ENCODE measurements at places on chromosomes 16 and 17.

- DNase-seq = no peak
Measured at GRCh38 chr16:29192329-29193247, 207.7 kb downstream of the LAT start.

GRCh38 chr16:88423448-88423850 is 29.6 kb upstream of the ZFPM1 start:
- DNase-seq = no peak

DNA sequence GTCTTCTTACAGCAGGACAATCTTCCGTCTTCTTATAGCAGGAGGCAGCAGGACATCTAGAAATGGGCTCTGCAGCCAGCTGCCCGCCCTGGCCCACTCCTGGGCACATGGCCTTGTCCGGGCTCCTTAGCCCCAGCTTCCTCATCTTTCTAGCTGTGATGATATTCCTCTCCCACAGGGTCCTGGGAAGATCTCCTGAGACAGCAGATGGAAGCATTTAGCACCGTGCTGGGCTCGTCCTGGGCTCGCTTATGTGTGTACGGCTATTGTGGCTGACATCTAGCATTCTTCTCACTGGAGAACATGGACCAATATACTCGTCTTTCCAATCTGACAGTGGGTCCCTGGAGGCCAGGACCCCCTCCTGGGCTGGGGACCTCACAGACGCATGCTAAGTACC is 48.5 kb downstream of the TIMM22 start:
- no peak for DNase-seq

DNA sequence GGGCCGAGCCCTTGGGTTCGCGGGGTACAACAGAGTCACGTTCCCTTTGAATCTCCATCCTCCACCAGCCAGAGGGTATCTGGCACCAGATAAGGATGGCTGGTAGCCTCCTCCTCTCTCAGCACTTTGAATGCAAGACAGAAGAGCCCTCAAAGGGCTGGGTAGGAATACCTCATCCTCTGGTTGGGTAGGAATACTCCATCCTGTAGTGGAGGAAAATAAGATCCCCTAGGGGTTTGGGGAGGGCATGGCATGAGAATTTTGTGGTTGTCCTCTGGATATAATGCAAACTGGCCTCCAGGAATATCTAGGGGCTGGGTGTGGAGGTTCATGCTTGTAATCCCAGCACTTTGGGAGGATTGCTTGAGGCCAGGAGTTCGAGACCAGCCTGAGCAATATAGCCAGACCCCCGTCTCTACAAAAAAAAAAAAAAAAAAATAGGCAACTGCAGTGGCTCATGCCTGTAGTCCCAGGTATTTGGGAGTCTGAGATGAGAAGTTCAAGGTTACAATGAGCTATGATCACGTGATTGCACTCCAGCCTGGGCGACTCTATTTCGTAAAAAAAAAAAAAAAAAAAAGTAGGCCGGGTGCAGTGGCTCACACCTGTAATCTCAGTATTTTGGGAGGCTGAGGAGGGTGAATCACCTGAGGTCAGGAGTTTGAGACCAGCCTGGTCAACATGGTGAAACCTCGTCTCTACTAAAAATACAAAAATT is 2.7 kb downstream of the IGFBP4 start:
- DNase-seq = no peak

DNA sequence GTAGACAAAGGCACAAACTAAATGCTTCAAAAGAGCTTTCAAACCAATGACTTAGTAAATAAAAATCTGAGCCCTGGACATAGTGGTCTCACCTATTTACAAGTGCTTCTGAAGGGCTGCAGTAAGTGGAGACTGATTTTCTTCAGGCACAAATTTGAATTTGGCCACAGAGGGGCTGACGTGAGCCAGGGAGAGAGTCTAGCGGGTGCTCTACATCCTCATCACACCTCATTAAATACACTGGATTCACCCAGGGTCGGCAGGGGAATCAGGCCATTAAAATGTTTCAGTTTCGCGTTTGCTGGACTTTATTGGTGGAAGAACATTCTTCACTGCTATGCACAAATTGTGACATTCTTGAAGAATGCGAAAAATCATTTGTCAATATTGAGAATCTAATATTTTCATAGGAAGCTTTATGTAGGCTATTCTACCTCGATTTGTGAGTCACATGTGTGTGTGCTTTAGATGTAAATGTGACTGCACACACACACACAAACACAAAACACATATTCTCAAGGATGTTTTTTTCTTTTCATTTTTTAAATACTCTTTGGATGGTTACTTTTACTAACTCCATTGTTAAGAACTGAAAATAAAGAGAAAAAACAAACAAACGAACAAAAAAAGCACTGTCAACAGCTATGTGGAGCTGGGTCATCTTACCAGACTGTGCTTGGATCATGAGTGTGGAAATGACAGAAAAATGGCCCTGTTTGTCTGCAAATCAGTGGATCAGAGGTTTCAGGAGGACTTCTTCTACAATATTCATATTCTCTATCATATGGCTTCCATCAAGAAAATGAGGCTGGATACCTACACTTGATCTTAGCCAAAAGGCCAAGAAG is 58.9 kb downstream of the CDH11 start:
- DNase-seq = no peak
